ENCODE measurements at places on chromosomes 16 and 17. TPM values are rescaled to one million over a fixed set of nuclear protein-coding genes. Genes with fewer than 3 reads are reported as not detected.
A peak's percentile ranks its signal among the peaks of the same experiment; 100 is the strongest.

GRCh38 chr17:48261297-48261880 is 153.8 kb downstream of the SNX11 start:
- no peaks in the 10 kb centered on the region for H3K4me1 ChIP-seq
- no peak for DNase-seq
- H3K27ac ChIP-seq: no peak overlapping the region
- H3K4me3 ChIP-seq: no peak overlapping the region

ARL16 gene
- 32.9 TPM for total RNA-seq

TAOK2 gene
- total RNA-seq: 28.0 TPM

DNA sequence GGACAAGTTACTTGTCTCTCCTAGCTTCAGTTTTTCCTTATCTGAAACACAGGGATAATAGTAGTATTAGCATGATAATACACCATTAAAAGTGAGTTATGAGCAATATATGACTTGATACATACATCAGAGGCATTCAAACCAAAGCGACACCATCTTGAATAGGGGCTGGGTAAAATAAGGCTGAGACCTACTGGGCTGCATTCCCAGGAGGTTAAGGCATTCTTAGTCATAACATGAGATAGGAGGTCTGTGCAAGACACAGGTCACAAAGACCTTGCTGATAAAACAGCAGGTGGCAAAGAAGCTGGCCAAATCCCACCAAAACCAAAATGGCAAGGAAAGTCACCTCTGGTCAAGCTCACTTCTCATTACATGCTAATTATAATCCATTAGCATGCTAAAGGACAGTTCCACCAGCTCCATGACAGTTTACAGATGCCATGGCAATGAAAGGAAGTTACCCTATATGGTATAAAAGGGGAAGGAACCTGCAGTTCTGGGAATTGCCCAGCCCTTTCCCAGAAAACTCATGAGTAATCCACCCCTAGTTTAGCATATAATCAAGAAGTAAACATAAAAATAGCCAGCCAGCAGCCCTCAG is 37.2 kb upstream of the HS3ST3A1 start:
- H3K4me1 ChIP-seq: no peaks in the 10 kb centered on the region
- H3K4me3 ChIP-seq: no peak overlapping the region
- peak; percentile 12 for DNase-seq
- H3K27ac ChIP-seq: no peak overlapping the region

DNA sequence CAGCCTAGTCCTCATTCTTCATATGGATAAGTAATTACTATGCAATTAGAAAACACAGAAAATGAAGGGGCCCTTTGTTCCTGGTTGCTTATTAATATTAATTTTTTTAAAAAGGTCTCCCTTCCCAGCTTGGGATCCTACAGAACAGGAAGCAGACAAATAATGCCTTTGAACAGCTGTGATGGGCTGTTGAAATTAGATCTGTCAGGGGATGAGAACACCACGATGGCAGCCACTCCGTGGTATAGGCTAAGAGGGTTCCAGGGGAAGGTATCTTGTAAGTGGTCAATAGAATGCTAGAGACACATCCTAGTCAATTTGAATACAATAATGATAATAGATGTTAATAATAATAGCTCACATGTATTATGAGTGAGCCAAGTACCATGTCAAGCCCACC is 83.1 kb downstream of the CCDC182 start:
- DNase-seq: peak; percentile 55
- H3K27me3 ChIP-seq: no peaks in the 10 kb centered on the region
- H3K4me1 ChIP-seq: peaks cover 39% of the 10 kb centered on the region
- H3K27ac ChIP-seq: peak overlapping the region; percentile 87
- H3K4me3 ChIP-seq: no peak overlapping the region

GRCh38 chr16:84236671-84237070 is 3.1 kb downstream of the KCNG4 start:
- no peak overlapping the region for H3K27ac ChIP-seq
- peaks cover 26% of the 10 kb centered on the region for H3K4me1 ChIP-seq
- no peak overlapping the region for H3K4me3 ChIP-seq
- peaks cover 4% of the 10 kb centered on the region for H3K27me3 ChIP-seq
- no peaks in the 10 kb centered on the region for H3K36me3 ChIP-seq

DNA sequence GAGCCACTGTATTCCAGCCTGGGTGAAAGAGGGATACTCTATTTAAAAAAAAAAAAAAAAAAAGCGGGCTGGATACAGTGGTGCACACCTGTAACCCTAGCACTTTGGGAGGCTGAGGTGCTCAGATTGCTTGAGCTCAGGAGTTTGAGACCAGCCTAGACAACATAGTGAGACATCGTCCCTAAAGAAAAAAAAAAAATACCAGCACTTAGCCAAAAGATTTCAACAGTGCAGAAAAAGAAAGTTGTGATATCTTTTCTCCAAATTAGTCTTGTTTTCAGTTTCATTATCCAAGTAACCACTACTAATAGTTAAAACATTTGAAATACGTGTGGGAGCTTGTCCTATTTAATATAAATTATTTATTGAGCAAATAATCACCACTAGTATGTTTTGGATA is 48.7 kb downstream of the TENT4B start:
- no peaks in the 10 kb centered on the region for H3K36me3 ChIP-seq
- peaks cover 13% of the 10 kb centered on the region for H3K4me1 ChIP-seq
- H3K27me3 ChIP-seq: no peaks in the 10 kb centered on the region
- H3K4me3 ChIP-seq: no peak overlapping the region

Measured in muscle of leg (tissue), 16 donors.